ENCODE measurements at places on chromosomes 3 and 15.

- DNase-seq = no peak
Measured at GRCh38 chr3:124773351-124774326, 43.4 kb downstream of the UMPS start.

DNA sequence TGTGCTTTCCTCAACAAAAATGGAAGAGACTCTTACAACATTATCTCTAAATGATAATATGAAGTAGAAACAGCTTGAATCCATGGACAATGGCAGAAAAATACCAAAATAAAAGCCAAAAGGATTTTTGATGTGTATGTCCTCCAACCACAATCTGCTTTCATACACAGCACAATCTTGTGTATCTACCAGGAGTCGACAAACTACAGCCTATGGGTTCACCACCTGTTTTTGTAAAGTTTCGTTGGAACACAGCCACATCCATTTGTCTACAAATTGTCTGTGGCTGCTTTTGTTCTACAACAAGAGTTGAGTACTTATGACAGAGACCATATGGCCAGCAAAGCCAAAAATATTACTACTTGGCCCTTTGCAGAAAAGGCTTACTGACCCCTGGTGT is 88.7 kb upstream of the UBE2E2 start:
- DNase-seq = no peak

DNA sequence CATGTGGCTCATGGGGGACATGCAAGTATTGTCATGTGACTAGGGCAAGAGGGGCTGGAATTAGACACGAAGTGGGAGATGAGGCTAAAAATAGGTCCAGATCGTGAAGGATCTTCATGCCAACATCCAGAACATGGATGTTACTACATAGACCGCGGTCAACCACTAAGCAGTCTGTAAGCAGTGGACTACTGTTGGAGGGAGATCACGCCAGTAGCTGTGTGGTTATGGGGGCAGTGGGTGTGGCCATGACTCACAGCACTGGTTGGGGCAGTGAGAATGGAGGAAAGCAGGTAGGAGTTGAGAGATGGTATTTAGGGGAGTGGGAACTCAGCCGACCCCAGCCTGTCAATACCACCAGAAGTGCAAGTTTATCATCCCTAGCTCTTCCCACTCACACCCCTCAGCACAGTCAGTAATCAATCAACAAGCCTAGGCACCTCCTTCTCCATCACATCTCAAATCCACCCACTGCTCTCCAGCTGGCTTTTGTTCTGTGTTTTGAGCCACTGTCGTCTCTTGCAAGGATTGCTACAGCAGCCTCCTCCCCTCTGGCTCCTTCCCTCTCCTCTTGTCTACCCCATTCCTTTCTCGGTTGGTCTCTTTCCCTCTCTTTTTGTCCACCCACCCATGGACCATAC is 107.2 kb upstream of the ABHD17C start:
- DNase-seq = no peak

- no peak for DNase-seq
Measured at GRCh38 chr3:37072892-37073291, 79.6 kb downstream of the MLH1 start.

GRCh38 chr15:37032091-37032775 is 68.1 kb downstream of the MEIS2 start:
- no peak for DNase-seq

DNA sequence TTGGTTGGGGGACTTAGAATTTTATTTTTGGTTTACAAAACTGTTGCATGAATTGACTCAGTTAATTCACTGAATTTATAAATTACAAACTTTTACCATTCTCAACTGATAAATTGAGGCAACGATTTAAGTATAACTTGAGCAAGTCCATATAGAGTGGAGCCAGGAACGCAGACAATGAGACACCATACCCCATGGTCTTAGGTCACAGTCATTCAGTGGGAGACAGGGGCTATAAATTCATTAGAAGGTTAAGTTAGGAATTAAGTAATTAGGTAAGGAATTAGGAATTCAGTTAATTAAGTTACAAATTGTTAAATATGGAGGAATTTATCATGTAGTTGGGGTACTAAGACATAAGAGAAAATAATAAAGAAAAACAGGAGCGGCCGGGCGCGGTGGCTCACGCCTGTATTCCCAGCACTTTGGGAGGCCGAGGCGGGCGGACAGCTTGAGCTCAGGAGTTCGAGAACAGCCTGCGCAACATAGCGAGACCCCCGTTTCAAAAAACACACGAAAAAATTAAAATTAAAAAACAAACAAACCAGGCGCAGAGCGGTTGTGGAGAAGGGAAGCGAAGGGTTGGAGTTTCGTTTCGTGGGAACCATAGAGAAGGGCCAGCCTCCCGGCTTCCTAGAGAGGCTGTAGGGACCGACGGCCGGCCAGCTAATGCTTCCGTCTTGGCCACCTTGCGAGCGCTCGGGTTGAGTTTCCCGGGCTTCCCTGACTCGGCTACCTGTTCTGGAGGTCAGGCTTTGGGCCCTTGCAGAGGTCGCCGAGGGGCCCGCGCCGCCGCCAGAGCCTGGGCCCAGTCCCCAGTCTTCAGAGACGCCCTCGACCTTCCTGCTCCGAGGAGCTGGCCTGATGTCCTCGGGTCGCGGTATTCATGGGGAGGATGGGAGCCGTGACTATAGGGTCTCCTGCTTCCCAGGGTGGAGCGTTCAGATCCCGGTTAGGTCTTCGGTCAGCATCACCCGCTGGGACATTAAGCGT is at the start of gene ZNF619:
Gene ZNF619 (plus strand): TSS at position 645 of the 993 bp plus-strand sequence. CDS start 858 bp downstream, outside the sequence.
- DNase-seq = peak; percentile 68

- no peak for DNase-seq
Measured at GRCh38 chr3:54641226-54642014, 286.4 kb downstream of the LRTM1 start.

- no peak for DNase-seq
Measured at GRCh38 chr3:52440249-52440551, 4.7 kb downstream of the SEMA3G start.

GRCh38 chr3:170007031-170007663 is 30.6 kb upstream of the GPR160 start:
- no peak for DNase-seq

DNA sequence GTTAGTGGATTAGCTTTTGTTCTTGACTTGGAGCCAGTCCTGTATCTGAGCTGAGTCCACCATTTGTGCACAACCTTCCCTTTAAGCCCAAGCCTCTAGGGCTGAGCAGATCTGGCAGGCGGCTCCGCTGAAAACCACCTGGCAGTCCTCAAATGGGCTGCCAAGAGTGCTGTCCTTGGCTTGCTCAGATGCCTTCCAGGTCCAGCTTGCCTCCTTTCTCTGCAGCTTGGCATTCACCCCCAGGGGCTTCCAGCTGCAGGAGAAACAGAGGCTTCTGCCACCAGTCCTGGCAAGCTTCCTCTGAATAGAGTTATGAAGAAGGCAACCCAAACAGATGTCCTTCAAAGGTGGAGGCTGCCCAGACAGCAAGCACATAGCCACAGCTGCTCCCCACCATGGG is 96.7 kb downstream of the LRTM1 start:
- DNase-seq = no peak

GRCh38 chr3:101387351-101387750 is 67.0 kb upstream of the IMPG2 start:
- DNase-seq = no peak

DNA sequence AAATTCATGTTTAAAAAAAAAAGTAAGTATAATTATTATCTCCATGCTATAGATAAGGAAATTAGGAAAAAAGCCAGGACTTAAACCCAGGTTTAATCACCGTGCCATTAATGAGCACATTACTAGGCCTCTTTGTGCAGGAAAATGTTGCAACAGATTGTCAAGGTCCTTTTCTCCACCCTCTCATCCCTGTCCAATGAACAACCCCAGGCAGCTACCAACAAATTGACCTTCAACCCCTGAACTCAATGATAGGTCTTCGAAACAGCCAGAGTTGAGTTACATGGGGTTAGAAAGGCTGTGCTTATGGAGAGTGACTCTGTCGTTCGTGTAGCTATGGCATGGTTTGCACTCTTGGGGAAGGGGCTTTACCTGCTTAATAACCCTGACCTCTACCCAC is 84.2 kb upstream of the CTNNB1 start:
- no peak for DNase-seq

- DNase-seq = no peak
Measured at GRCh38 chr3:105518806-105519418, 152.2 kb downstream of the ALCAM start.

DNA sequence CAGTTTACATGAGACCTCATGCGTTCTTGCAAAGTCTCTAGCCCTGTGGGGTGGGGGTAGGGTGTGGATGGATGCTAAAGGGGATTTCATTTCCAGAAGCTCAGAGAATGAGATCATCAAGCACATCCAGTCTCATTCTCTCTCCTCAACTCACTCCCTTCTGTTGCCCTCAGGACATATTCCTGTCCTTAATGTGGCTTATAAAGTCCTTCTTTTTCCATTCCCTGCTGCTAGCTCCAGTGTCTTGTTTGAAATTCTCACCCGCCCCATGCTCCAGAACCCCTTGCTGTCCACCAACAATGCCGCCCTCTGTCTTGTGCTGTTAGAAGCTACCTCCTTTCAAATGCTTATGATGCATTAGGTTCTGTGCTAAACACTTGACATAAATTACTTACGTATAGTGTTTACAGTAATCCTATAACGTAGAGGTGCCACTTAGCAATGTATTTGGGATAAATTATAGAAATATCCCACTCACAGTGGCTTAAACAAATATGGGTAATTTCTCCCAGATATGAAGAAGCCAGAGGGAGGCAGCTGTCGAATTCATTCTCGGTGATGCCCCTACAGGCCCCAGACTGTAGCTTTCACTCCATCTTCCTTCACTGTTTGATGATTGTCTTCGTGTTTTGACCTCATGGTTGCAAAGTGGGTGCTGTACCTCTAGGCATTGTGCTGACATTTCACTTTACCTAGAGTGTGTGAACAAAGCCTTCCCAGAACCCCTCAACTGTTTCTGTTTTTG is 273.1 kb upstream of the TBL1XR1 start:
- no peak for DNase-seq

DNA sequence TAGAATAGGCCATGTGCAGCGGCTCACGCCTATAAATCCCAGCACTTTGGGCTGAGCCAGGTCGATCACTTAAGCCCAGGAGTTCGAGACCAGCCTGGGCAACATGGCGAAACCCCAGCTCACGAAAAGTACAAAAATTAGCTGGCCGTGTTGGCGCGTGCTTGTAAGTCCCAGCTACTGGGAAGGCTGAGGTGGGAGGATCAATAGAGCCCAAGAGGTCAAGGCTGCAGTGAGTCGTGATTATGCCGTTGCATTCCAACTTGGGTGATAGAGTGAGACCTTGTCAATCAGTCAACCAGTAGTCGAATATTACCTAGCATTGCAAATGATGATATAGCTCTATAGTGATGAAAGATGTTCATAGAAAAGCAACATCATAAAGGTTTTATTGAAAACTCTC is 51.9 kb downstream of the USP8 start:
- DNase-seq = no peak

- DNase-seq = no peak
Measured at GRCh38 chr3:23949784-23950183, 4.7 kb downstream of the NR1D2 start.

DNA sequence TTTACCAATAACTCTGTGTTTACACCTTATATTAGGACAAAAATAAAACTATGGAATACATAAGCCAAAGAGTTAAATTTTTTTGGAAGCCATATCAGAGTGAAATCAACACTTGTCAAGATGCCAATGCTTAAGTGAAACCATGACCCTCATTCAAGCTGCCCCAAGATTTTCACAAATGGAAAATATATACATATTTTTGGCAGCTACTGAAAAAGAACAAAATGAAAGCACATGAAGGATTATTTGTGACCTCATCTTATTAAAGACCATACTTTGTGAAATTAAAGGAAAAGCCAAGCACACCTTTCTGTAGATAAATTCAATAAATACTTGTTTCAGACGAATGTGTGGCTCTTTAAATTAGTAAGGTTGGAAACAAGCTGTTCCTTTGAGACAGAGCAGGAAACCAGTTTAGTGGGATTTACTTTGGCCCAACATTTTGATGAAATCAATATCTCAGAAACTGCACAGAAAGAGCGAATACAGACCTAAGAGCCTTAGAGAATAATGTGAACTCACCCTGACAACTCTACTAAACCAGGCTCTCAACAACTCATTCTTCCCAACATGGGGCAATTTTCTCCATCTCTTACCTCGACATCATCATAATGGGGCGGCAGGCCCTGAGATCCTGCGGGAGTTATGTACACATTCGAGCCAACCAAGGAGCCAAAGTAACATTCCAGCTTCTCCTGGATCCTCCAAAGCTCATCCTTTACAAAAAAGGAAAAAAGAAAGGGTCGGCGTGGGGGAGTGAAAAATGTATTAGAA is 11.1 kb downstream of the RIOX2 start:
- no peak for DNase-seq

All from GM18507 (cell line).